M059J (cell line): ENCODE measurements at places on chromosomes 4 and X. TPM values are rescaled to one million over a fixed set of nuclear protein-coding genes. Genes with fewer than 3 reads are reported as not detected.

GRCh38 chr4:142366769-142367181, 479.3 kb downstream of the INPP4B start:
- DNase-seq, result no peak

FGFBP1 gene
- 0.49 TPM in 1 of 2 replicates, not detected in the other for total RNA-seq

GRCh38 chr4:156195914-156196313, 242.2 kb upstream of the CTSO start:
- peak; percentile 5 for DNase-seq

DNA sequence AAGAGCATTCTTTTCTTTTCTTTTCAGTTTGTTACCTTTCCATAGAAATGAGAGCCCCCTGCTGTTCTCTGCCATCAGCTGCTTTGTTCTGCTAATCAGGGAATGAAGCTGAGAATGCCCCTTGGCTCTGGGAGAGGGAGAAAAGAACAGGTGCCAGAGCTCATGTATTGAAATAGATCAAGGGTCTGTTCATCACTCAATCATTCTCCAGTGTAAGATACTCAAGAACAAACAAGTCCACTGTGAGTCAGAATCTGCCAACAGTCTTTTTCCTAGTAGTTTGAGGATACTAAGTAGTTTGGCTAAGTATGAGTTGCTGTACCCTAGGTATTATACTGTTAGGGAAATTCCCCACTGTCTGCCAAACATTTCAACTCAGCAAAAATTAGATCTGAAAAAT, 144.3 kb downstream of the RTL3 start:
- DNase-seq, result peak; percentile 37

GRCh38 chrX:150587585-150588503, 19.4 kb downstream of the MTM1 start:
- DNase-seq, result peak; percentile 40

SEC24B gene
- 12.9 and 18.6 TPM in 2 replicates for total RNA-seq

C4orf50 gene
- total RNA-seq, result not detected in 2 replicates

DNA sequence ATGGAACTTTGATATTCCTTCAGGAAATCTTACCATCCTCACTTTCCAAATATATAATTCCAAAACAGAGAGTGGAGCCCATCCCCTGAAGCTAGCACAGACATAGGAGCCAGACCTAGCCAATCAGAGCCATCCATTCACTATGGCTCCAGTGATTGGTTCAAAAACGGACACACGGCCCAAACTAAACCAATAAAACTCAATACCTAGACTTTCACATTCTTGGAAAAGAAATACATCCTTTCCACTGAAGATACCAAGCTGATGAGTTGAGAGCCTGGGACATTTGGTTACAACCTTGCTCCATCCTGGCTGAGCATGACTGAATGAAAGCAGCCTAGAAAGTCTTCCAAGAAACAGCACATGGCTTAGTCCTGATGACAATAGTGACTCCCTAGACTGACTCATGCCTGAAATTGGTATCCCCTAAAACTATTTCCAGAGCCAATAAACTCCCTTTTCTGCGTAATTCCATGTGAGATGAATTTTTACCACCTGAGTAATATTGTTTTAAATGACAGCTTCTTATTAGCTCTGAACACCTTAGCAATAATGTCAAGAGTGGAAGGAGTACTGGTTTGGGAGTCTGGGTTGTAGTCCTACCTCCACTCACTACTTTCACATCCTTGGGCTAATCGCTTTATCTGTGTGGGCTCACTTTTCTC, 189.6 kb upstream of the LNX1 start:
- DNase-seq, result no peak

- DNase-seq, result no peak
These were observed 175.4 kb upstream of the PSAPL1 start for GRCh38 chr4:7610022-7610670.

GRCh38 chrX:47030339-47030738, 47.9 kb upstream of the RGN start:
- DNase-seq, result peak; percentile 69

GRCh38 chr4:142550965-142551364, 295.1 kb downstream of the INPP4B start:
- DNase-seq, result peak; percentile 49

- peak; percentile 32 for DNase-seq
These were observed 21.9 kb downstream of the TKTL1 start for GRCh38 chrX:154317391-154317995.

DNA sequence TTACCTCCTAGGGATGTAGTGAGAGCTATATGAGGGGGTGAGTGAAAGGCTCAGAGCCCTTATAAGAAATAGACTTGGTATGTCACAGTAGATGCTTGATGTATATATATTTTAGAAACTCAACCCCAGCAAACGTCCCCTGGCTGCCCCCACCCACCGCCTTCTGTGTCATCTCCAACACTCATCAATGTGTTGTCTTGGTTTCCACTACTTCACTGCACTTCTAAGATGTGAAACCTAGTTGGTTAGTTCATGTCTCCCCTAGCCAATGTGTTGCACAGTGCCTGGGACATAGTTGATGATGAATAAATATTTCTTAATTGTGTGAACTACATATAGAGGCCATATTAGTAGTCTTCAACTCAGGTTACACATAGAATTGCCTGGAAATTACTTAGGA, 4.4 kb downstream of the FGFBP2 start:
- no peak for DNase-seq

DNA sequence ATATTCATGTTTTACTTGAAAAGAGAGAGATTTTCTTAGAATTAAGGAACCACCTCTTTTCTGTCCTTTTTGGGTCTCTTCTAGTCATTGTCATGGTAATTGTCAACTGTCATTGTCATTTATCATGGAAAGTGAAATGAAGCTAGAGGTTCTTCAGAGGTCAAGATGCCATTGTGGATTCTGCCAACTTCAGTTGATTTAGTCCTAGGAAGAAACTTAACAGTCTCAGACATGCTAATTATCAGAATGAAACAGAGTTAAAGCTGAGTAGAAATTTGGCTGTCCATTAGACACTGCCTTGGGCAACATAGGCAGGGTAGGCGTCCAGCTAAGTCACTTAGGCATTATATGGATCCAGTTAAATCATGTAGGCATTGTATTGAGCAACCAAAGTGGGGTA, 796.1 kb upstream of the ADGRL3 start:
- no peak for DNase-seq

GRCh38 chr4:175109933-175110332, 191.8 kb downstream of the ADAM29 start:
- no peak for DNase-seq

DNA sequence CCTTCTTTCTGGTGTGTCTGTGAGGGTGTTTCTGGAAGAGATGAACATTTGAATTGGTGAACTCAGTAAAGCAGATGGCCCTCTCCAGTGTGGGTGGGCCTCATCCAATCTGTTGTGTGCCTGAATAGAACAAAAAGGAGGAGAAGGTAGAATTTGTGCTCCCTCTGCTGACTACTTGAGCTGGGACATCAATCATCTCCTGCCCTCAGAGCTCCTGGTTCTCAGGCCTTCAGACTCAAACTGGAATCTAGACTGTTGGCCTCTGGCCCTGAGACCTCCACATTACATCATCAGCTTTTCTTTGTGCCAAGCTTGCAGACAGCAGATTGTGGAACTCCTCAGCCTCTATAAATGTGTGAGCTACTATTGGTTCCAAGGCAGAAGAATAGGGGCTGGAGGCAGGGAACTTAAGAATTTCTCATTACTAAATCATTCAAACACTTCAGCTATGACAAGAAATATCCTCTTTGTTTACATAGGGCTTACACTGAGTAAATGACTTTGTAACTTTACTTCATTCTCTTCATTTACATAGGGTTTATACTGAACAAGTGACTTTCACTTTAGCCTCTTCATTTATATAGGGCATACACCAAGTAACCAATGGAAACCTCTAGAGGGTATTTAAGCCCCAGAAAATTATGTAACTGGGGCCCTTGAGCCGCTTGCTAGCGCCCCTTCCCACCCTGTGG, 86.9 kb upstream of the NWD2 start:
- DNase-seq, result no peak

GRCh38 chr4:39626261-39626660, 12.4 kb downstream of the SMIM14 start:
- no peak for DNase-seq

CTAG2 gene
- total RNA-seq, result 1.1 TPM in 1 of 2 replicates, not detected in the other

DNA sequence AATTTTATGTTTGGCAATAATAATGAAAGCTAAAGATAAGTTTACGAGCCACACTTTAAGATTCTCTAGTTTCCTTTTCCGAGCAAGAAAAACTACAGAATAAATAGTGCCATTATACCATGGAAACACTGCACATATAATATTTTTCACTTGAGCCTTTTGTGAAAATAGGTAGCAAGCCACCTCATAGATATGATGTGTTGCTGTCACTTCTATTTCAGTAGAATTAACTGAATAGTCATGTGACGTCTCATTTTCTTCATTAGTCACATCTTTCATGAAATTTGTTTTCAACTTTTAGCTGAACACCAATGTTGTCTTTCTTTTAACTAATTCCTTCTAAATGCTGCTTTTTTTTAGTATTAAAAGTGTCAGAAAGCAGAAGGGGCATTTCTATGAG, 574.3 kb downstream of the INPP4B start:
- no peak for DNase-seq

XG gene
- total RNA-seq, result 0.86 and 2.6 TPM in 2 replicates

DNA sequence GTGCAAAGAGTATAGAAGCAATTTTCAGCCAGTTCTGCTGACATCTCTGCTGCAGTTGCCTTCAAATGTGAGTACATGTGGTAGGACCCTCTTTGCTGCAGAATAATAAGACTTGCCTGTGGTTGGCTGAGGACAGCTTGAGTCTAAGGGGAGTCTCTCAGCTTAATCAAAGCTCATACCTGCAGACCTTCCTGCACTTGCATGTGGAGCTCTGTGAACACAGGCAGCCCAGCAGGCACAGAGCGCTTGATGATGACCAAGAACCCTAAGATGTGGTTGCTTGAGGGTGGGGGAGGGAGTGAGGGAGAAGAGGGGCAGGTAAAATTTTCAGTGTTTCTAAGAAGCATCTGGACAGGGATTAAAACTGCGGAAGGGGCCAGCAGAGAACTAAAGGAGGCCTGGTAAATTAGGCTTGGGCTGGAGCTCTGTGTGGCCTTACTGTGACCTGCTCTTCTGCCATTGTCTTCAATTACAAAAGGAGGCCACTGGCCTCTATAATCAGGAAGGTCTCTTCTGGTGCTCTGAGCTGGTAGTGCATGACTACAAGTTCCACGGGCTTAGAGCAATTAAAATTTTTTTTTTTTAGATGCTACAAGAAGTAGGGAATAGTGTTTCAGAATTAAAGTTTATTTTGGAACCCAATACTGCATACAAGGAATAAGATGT, 59.9 kb upstream of the CHRNA9 start:
- DNase-seq, result no peak

DNA sequence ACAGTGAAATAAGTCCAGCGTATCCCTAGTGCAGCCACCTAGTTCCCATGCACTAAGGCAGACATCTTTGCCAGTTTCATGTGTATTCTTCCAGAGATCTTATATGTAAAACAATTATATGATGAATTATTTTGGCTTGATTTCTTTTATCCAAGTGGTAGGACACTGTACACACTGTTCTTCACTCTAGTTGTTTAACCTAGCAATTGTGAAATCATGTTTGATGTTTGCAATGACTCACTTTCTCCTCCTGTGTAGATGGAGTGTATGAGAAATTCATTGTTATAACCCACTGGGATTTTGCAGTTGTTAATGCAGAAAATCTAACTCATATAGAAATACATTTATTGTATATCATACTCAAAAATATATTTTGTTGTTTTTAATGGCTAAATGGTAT, 17.5 kb upstream of the TBC1D1 start:
- DNase-seq, result peak; percentile 62

DNA sequence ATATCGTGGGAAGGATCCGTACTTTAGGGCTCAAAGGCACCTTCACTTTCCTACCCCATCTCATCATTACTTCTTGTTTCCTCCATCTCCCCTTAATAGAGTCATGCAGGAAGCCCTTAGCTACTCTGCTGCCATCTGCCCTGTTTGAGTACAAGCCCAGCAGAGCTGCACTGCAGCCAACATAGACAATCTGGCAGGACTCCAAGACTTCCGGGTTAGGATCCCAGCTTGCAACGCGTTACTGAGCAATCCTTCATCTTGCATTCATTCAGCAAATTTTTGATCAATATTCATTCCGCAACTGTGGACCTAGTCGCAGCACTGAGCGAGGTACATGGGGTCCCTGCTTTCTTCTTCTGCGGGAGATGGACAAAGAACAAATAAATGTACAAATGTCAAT, 344.9 kb downstream of the BCOR start:
- peak; percentile 57 for DNase-seq

DSPP gene
- not detected in 2 replicates for total RNA-seq
